Suprapubic skin (tissue), 4 donors: ENCODE measurements at places on chromosomes 6 and 20. TPM values are rescaled to one million over a fixed set of nuclear protein-coding genes. Genes with fewer than 3 reads are reported as not detected.
A peak's percentile ranks its signal among the peaks of the same experiment; 100 is the strongest.

DNA sequence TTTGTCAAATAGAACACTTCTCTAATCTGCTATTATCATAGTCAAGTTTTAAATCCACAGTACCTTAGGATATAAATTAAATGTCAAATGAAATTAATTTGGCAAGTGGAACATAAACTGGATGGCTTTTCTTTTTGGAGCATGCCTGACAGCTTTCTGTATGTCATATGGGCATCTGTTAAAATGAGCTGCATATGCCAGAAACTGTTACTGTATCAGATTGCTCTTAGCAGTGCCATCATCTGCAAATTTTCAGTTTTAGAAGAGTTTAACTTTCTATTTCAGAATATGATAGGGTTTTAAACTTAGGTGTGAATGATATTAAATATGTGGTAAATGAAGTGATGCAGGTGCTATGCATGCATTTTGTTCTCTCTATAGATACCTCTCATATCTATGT is 3.4 kb upstream of the EEF1E1 start:
- DNase-seq = no peak
- H3K4me3 ChIP-seq = no peak overlapping the region

- no peak overlapping the region for H3K4me3 ChIP-seq
- H3K36me3 ChIP-seq = no peaks in the 10 kb centered on the region
- H3K4me1 ChIP-seq = no peaks in the 10 kb centered on the region
- no peak for DNase-seq
- no peak overlapping the region for H3K27ac ChIP-seq
Observed at GRCh38 chr6:129895692-129896091, 34.6 kb upstream of the TMEM244 start.

DNA sequence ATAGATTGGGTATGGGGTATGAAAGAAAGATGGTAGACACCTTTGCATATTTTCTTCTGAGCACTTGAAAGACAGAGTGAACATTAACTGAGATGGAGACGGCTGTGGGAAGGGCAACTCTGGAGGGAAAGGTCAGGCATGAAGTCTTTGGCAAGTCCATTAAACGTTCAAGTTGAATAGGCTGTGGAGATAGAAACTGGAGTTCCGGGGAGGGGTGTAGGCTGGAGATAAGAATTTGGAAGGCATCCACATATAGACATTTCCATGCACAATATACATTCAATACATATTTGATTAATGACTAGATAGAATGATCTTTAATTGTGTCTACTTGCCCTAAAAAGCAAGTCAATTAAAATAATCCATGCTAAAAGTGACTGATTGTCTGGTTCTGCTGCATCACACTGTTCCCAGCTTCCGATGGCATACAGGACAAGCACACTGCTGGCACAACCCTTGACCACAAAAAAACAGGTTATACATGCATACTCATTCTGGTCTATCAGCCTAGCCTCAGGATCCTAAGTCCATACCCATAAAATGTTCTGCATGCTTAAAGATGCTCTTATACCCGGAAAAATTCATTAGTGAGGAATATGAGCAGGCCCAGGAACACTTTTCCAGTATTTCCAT is 1.9 kb upstream of the MYLK4 start:
- no peak overlapping the region for H3K4me3 ChIP-seq

DNA sequence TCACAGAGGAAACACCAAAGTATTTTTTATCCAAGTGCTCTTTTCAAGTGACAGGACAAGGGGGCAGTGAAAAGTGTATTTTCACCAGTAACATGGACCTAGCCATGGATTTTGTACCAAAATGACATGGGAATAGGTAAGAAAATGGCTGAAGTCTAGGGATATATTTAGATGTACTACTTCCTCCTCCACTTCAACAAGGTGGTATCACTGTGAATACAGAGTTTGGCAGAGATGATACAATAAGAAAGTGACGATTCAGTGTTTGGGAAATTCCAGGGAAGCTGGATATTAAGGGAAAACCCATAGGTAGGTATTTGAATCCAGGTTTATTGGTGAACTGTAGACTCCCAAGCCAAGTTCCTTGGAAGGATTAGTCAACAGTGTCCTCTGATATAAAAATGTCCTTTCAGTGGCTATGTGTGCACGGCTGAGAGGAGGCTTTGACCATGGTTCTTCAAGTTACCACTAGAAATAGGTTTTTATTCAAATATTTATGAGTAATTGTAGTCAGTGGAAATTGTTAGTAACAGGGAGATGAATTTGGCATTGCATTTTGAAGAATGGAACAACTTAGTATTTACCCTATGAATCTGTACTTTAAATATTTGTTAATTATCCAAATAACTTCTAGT is 356.0 kb upstream of the CITED2 start:
- no peaks in the 10 kb centered on the region for H3K27me3 ChIP-seq
- H3K4me3 ChIP-seq = no peak overlapping the region
- no peaks in the 10 kb centered on the region for H3K36me3 ChIP-seq
- H3K4me1 ChIP-seq = peaks cover 18% of the 10 kb centered on the region

GRCh38 chr6:32148289-32149091 is 3.2 kb downstream of the PRRT1 start:
- DNase-seq = peak; percentile 88
- peaks cover 32% of the 10 kb centered on the region for H3K4me1 ChIP-seq
- peak overlapping the region; percentile 49 for H3K4me3 ChIP-seq
- no peaks in the 10 kb centered on the region for H3K27me3 ChIP-seq
- H3K27ac ChIP-seq = no peak overlapping the region

- H3K36me3 ChIP-seq = no peaks in the 10 kb centered on the region
- H3K27me3 ChIP-seq = no peaks in the 10 kb centered on the region
- H3K27ac ChIP-seq = no peak overlapping the region
- no peaks in the 10 kb centered on the region for H3K4me1 ChIP-seq
Observed at GRCh38 chr20:52681288-52681687, 290.9 kb upstream of the TSHZ2 start.

GRCh38 chr6:84282550-84282949 is 55.1 kb upstream of the CEP162 start:
- H3K27ac ChIP-seq = no peak overlapping the region
- H3K36me3 ChIP-seq = no peaks in the 10 kb centered on the region
- H3K4me1 ChIP-seq = no peaks in the 10 kb centered on the region
- H3K4me3 ChIP-seq = no peak overlapping the region
- no peaks in the 10 kb centered on the region for H3K27me3 ChIP-seq

GRCh38 chr6:47308198-47308517 is 1.5 kb downstream of the TNFRSF21 start:
- H3K27ac ChIP-seq = no peak overlapping the region
- no peak for DNase-seq
- peak overlapping the region; percentile 85 for H3K4me3 ChIP-seq
- H3K36me3 ChIP-seq = no peaks in the 10 kb centered on the region
- peaks cover 22% of the 10 kb centered on the region for H3K27me3 ChIP-seq

DNA sequence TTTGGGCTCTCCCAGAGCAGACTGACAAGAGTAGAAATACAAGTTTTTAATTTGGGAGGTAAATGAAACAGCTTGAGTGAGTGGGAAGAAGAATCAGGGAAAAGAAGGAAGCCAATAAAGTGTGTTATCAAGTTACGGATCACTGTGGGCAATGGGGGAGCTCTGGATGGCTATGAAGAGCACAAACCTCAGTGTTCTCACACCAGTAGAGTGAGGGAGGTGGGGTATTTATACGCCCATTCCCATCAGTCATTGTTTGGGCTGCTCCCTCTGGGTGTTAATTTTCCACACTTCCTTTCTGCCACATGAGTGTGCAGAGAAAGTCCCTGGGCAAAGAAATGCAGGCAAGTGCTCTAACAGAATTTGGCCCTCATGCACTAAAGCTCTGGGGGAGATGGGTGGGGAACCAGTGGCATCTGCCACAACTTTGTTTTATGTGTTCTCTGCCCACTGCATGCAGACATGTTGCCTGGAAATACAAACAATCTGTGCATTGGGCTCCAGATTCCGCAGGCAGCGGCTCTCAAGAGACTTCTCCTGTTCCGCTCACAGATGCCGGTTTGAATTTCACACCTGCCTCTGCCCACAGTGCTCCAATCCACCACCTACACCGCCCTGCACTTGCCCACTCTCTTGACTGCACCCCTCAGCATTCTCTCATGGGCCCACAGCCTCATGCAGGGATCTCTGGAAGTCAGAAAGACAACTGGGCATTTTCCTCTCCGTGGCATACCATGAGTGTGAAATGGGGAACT is 211.1 kb upstream of the RNF24 start:
- peaks cover 8% of the 10 kb centered on the region for H3K4me1 ChIP-seq
- no peak overlapping the region for H3K4me3 ChIP-seq
- peaks cover 23% of the 10 kb centered on the region for H3K27me3 ChIP-seq
- no peak overlapping the region for H3K27ac ChIP-seq
- DNase-seq = no peak

GRCh38 chr6:135323202-135323668 is 142.1 kb downstream of the MYB start:
- H3K36me3 ChIP-seq = no peaks in the 10 kb centered on the region
- H3K4me3 ChIP-seq = no peak overlapping the region
- DNase-seq = no peak
- no peaks in the 10 kb centered on the region for H3K27me3 ChIP-seq
- no peak overlapping the region for H3K27ac ChIP-seq

DNA sequence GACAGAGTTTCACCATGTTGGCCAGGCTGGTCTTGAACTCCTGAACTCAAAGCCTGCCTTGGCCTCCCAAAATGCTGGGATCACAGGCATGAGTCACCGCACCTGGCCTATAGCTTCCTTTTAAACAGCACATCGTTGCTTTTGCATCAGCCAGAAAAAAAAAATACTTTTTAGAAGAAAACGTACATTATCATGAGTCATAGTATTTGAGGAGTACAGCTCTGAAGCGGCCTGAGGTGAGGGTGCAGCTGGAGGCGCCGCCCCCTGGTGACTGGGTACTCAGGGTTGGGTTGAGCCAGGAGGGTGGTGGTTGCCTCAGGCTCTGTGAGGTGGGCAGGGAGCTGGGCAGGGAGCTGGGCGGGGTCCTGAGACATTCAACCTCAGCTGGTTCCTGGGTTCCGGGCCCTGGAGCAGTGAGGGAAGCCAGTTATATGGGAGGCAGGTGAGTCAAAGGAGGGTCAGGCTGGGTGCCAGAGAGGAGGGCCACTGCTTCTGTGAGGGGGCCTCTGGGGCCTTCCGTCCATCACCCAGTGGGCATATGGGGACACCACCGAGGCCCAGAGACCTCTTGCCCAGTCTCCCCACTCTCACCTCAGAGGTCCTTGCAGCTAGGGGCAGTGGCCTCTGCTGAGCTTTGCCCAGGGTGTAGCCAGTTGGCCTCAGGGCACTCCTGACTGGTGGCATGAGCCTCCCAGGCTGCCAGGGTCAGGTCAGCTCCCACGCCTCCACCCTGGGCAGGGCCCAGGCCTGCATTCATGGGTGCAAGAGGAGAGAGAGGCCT is 11.7 kb upstream of the ID1 start:
- peak overlapping the region; percentile 57 for H3K27ac ChIP-seq
- peak; percentile 86 for DNase-seq
- H3K4me3 ChIP-seq = no peak overlapping the region
- no peaks in the 10 kb centered on the region for H3K27me3 ChIP-seq
- H3K36me3 ChIP-seq = no peaks in the 10 kb centered on the region

- H3K27me3 ChIP-seq = no peaks in the 10 kb centered on the region
- H3K27ac ChIP-seq = peak overlapping the region; percentile 88
- DNase-seq = no peak
- peaks cover 81% of the 10 kb centered on the region for H3K4me1 ChIP-seq
- no peaks in the 10 kb centered on the region for H3K36me3 ChIP-seq
Observed at GRCh38 chr6:31717499-31718222, 2.5 kb downstream of the LY6G6D start.

DNA sequence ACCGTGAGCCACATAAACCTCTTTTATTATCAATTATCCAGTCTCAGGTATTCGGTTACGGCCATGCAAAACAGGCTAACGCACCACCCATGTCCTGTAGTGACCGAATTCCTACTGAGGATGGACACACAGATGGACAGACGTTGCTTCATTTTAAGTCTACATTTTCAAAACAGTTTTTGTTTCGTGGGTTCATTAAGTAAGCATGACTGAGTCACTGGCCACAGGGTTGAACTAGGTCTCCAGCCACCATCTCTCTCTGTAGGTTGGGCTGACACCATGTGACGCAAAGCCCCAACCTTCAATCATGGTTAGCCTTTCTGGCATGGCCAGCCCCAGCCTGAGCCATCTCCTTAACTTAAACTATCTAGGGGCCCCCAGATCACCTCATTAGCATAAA is 110.0 kb upstream of the SLC22A23 start:
- no peaks in the 10 kb centered on the region for H3K36me3 ChIP-seq
- no peaks in the 10 kb centered on the region for H3K27me3 ChIP-seq
- H3K4me3 ChIP-seq = no peak overlapping the region
- DNase-seq = no peak
- H3K4me1 ChIP-seq = peaks cover 3% of the 10 kb centered on the region

DNA sequence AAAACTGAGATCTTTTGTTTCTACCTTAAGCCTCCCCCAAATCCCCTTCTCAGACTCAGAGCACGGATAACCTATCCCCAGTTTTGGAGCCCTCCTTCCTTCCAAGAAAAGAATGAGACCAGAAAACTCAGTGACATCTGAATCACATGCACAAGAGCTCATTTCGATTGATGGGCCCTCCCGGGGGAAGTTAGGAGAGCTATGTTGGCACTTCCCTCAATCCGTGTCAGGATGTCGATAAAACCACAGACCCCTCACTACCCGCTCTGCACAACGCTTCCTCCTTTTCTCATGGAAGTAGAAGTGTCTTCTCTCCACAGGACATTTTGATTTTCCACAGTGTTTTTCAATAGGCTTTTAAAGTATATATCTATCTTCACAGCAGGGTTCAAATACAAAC is 332.4 kb downstream of the HACE1 start:
- no peak overlapping the region for H3K27ac ChIP-seq
- peaks cover 12% of the 10 kb centered on the region for H3K4me1 ChIP-seq
- H3K27me3 ChIP-seq = no peaks in the 10 kb centered on the region
- DNase-seq = no peak
- H3K36me3 ChIP-seq = no peaks in the 10 kb centered on the region
- no peak overlapping the region for H3K4me3 ChIP-seq

DNA sequence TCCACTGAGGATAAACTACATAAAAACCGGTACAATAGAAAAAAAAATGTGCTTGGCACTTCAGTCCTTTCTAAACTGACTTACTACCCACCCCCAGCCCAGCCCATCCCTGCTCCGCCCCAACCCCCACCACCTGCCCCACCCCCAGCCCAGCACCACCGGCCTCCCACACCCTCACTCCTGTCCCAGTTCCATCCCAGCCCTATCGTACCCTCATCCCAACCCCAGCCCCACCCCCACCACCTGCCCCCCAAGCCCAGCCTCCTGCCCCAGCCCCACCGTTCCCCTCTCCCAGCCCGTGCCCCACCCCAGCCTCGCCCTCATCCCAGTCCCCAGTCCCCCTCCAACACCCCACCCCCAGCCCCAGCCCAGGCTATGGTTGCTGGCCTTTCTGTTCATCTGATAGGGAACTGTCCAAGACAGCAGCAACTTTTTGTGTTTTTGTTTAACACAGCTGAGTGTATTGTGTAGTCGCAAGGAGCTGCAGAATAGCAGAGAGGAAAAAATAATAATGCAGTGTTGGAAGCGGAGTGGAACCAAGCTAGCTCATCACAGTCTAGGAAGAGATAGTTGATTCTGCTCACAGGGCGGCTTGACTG is 61.9 kb downstream of the SASH1 start:
- H3K27me3 ChIP-seq = no peaks in the 10 kb centered on the region
- H3K27ac ChIP-seq = no peak overlapping the region
- no peak overlapping the region for H3K4me3 ChIP-seq
- no peaks in the 10 kb centered on the region for H3K36me3 ChIP-seq
- no peak for DNase-seq

PLCG1 gene
- total RNA-seq = 54.0 TPM

VNN1 gene
- 0.51 TPM for total RNA-seq

HSPA12B gene
- total RNA-seq = 1.9 TPM

SPEF1 gene
- not detected for total RNA-seq

MYB gene
- 8.3 TPM for total RNA-seq

GCNT2 gene
- total RNA-seq = 8.0 TPM

OPRM1 gene
- total RNA-seq = not detected
